ENCODE measurements at places on chromosomes 1 and 21.

DNA sequence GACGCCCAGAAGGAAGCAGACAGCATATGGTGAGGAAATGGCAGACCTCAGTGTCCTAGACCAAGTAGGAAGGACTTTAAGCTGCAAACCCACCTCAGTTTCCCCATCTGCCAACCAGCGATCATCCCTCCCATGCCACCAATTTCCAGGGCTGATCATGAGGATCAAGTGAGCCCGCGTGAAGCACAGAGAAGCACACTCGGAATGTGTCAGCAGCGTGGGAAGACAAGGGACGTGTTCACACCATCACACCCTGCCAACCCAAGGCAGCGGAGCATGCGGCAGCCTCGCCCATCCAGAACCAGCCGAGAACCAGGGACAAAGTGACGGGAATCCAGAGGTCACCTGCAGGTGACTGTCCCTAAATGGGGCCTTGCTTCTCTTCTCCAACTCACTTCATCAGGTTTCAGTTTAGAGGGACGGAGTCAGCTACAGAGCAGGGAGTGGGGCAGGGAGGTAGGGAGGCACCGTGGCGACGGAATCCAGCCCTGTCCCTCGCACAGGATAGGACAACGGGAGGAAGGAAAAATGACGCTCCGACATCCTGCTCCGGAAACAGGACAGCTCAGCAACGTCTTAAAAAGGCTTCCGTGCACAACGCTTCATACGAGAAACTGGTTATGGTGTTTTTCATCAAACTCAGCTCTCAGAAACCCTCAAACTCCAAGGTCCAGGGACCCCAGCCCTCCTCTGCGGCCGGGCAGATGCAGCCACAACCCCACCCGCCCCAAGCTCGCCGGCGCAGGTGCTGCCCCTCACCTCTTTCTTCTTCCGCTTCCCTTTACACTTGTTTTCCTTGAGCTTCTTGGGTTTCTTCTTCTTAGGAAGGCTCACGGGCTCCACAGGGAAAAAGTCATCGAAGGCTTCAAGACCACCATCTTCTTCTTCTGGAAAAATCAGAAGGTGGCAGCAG is 12.5 kb downstream of the CHD5 start:
- DNase-seq, result no peak

- peak; percentile 23 for DNase-seq
These were observed 150.0 kb downstream of the ADGRL2 start for GRCh38 chr1:81950591-81951244.

GRCh38 chr1:197333041-197333440 is 65.0 kb downstream of the CRB1 start:
- DNase-seq, result no peak

DNA sequence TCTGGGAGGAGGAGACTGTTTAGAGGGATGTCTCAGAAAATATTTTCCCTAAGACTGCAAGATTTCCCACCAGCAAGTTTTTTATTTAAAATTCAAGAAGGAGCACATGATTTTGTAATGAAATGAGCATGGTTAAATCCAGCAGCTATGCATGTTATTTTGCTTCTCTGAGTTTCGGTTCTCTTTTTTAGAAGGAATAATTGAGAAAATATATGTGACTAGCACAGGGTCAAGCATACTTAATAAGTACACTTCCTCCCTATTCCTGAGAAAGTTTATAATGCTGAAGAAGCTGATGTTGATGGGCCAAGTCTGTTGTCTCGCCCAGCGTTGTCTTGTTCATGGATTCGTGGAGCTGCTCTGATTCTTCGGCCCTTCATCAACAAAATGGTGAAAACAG is 51.2 kb downstream of the EXO1 start:
- DNase-seq, result no peak

- DNase-seq, result no peak
These were observed 113.4 kb upstream of the RAB4A start for GRCh38 chr1:229157480-229157879.

DNA sequence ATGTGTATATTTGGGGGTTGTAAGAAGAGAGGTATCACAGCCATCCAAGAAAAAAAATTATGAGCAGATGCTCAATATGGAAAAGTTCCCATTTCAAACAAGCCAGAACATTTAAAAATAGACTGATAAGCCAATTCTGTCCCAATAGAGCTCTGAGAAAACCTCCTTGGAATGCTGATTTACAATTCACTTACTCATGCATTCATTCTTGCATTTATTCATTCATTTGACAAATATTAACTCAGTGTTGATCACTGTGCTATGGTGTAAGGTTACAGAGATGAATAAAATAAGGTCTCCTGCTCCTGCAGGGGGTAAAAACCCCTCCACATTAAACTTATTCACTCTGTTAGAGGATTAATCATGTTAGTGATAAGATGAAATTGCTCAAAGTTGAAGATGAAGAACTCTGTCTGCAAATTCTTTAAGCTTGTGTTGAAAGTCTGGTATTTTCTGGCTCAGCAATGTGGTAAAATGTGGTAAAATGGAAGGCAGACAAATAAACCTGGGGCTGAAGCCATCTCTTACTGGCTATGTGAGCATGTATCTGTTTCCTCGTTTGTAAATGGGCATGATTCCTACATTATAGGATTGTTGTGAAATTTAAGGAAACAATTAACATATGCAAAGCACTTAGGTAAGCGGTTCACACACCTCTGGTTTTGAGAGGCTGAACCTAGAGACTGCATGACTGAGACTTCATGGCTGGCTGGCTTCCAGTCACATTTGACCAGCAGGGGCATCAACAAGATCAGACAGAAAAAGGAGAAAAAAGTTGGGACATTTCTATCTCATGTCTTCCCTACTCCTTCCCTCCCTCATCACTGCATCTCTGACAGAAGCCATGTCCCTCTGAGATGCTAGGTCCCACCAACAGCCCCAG is 45.0 kb upstream of the DAB1 start:
- DNase-seq, result peak; percentile 71

- DNase-seq, result no peak
These were observed 39.5 kb downstream of the LRRC71 start for GRCh38 chr1:156959925-156960324.

DNA sequence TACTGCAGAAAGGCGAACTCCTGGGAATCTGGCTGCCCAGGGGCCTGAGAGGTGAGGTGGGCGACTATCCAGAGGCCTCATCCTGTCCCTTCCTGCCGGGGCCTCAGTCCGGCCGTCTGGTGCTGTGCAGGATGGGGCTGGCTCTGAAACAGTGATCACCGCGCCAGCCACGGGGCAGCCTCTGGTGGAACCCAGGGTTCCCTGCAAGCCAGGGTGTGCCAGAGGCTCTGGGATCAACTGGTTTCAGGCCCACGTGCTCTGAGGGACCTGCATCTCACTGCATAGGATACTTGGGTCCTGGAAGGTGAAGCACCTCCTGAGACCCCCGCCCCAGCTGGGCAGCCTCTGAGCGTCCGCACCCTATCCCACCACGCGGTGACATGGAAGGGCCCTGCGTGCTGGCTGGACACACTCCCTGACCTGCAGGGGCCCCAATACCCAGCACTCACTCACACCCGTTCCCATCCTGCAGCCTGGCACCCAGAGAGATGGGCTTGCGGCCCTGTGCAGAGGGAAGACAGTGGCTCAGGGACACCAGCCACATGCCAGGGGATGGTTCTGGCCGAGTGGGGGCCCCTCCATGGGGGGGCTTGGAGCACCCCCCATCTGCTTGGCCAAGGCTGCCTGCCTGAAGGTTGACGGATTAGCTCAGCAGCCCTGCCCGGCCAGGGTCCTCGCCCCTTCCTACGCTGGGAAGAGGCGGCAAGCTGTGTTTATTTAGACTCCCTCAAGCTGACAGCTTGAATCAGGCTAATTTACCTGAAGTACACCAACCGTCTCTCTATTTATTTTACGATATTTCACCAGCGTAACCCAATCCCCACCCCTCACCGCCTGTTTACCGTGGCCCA is 64.3 kb upstream of the TTC34 start:
- no peak for DNase-seq

- DNase-seq, result no peak
These were observed 11.6 kb downstream of the RNF223 start for GRCh38 chr1:1062348-1063163.

- no peak for DNase-seq
These were observed 45.1 kb downstream of the FASLG start for GRCh38 chr1:172704001-172704400.

GRCh38 chr1:75615613-75616435 is 4.9 kb upstream of the SLC44A5 start:
- DNase-seq, result peak; percentile 80

DNA sequence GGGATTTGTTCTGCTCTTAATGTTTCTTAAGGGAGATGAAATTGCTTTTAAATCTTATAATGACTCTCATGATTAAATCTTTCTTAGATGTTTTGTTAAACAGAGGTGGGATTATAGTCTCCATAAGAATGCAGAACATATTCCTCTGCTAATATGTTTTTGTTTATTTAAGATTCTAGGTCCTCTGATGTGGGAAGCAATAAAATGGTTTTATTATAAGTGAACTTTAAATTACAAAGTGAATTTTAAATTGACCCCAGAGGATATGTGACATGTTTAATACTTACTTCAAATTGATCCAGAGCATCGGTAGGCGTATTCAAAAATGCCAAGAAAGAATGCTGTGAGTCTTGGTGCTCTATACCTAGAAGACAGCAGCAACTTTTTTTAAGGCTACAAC is 129.4 kb downstream of the COQ8A start:
- DNase-seq, result no peak
